Naive thymus-derived CD4-positive, alpha-beta T cell (primary cell): ENCODE measurements at places on chromosomes 4 and X. TPM values are rescaled to one million over a fixed set of nuclear protein-coding genes. Genes with fewer than 3 reads are reported as not detected.

DNA sequence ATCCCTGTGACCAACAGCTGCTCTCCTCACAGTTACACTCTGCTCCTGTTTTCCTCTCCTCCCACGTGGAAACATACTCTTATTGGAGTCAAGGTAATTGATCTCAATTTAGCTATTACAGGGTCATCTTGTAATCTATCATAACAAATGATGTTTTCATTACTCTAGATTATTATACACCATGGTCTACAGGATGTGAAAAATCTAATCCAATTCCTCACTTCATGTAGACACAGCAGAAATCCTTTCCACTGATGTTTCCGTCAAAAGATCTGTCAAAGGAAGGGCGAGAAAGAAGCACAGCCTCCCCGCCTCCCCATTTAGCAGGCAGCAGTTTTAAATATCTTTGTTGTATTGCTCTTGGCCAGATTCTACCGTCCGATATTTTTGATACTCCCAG is 13.7 kb upstream of the DCTD start:
- H3K4me3 ChIP-seq: no peak overlapping the region
- H3K27me3 ChIP-seq: no peaks in the 10 kb centered on the region
- no peaks in the 10 kb centered on the region for H3K36me3 ChIP-seq
- no peak for DNase-seq
- H3K27ac ChIP-seq: no peak overlapping the region

- no peaks in the 10 kb centered on the region for H3K36me3 ChIP-seq
- no peaks in the 10 kb centered on the region for H3K4me1 ChIP-seq
- no peak for DNase-seq
- no peak overlapping the region for H3K27ac ChIP-seq
Measured at GRCh38 chr4:158376106-158376840, 145.4 kb upstream of the RXFP1 start.

DNA sequence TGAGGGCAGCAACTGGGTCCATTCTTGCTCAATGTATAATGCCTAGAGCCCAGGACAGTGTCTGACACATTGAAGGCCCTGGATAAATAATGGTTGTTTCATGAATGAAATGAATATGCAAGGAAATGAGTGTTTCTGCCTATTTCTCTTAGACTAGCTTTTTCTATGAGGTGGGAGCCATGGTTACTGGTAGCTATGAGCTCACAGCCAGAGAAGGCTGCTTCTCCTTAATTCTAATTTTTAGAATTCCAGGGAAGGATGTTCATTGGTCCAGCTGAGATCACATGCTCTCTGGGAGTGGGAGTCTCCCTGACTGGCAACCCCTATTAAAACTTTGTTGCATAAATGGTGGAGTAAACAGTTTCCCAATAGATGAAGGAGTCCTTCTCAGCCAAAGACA is 9.7 kb upstream of the DCUN1D4 start:
- no peaks in the 10 kb centered on the region for H3K4me1 ChIP-seq
- H3K27me3 ChIP-seq: no peaks in the 10 kb centered on the region
- no peak overlapping the region for H3K4me3 ChIP-seq
- no peaks in the 10 kb centered on the region for H3K36me3 ChIP-seq
- H3K27ac ChIP-seq: no peak overlapping the region

GRCh38 chr4:111501946-111502345 is 643.3 kb upstream of the FAM241A start:
- no peak overlapping the region for H3K4me3 ChIP-seq
- H3K36me3 ChIP-seq: no peaks in the 10 kb centered on the region
- no peak overlapping the region for H3K27ac ChIP-seq
- no peaks in the 10 kb centered on the region for H3K4me1 ChIP-seq
- H3K27me3 ChIP-seq: no peaks in the 10 kb centered on the region

- no peak for DNase-seq
- no peak overlapping the region for H3K27ac ChIP-seq
- no peak overlapping the region for H3K4me3 ChIP-seq
- H3K4me1 ChIP-seq: no peaks in the 10 kb centered on the region
- H3K27me3 ChIP-seq: no peaks in the 10 kb centered on the region
Measured at GRCh38 chrX:63471004-63471403, 119.9 kb upstream of the SPIN4 start.

DNA sequence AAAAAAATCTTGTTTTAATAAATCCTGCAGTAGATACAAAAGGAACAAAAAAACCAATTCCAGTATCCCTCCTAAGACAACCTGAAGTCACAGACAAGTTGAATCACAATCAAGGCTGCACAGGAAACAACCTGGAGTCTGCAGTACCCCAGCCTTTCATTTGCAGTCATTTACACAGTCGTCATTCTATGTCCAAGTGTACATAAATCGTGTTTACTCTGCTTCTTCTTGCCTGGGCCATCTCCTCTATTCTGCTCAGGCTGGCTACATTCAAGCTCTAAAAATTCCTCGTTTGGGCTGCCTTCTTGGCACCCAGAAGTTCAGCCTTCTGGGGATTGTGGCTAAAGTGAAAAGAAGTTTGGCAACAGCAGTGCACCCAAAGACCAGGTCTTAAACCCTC is 37.8 kb downstream of the NALF2 start:
- H3K27me3 ChIP-seq: no peaks in the 10 kb centered on the region
- no peak for DNase-seq
- H3K4me3 ChIP-seq: no peak overlapping the region
- no peak overlapping the region for H3K27ac ChIP-seq
- H3K36me3 ChIP-seq: no peaks in the 10 kb centered on the region
- H3K4me1 ChIP-seq: peaks cover 10% of the 10 kb centered on the region

DNA sequence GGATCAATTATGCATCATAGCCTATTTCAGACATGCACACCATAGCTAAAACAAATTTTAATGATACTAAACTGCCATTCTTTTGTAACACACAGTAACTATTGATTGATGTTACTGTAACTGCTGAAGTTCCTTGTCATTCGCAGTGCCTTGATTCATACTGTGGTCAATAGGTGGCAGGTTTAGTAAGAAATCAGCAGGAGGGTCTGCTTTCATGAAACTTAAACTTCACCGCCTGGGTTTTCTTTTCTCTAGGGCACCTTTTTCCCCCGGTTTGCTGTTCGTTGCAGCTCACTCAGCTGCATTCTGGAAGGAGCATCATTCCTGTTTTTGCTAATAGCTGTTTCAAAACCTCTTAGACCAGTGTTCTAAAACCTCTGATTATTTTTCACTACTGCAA is 88.1 kb downstream of the RPA4 start:
- H3K4me3 ChIP-seq: no peak overlapping the region
- H3K27me3 ChIP-seq: no peaks in the 10 kb centered on the region
- DNase-seq: no peak
- no peak overlapping the region for H3K27ac ChIP-seq
- no peaks in the 10 kb centered on the region for H3K36me3 ChIP-seq
- H3K4me1 ChIP-seq: no peaks in the 10 kb centered on the region

DNA sequence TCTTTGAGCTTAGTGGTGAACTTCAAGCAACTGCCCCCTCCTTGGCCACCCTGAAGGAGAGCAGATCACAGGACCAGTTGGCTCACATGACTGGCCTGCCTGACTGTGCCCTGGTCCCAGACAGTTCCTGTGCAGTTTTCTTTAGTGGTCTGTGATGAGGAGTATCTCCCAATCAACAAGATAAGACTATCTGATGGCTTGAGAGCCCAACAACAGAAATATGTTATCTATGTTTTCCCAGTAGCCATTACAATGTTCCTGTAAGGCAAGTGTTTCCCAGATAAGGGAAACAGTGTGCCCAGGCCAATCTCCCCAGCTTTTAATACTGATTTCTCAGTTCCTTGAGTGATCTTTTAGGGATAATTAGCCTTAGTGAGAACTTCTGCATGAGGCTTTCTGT is 14.2 kb upstream of the TIMM8A start:
- H3K4me1 ChIP-seq: no peaks in the 10 kb centered on the region
- no peak for DNase-seq
- no peaks in the 10 kb centered on the region for H3K27me3 ChIP-seq
- H3K27ac ChIP-seq: no peak overlapping the region
- H3K4me3 ChIP-seq: no peak overlapping the region

Gene NLGN3
- polyA plus RNA-seq: 0.09 TPM

Gene GRPEL1
- 45.0 TPM for polyA plus RNA-seq

Gene FGF2
- not detected for polyA plus RNA-seq

Gene SLC9A7
- 1.3 TPM for polyA plus RNA-seq

Gene NWD2
- polyA plus RNA-seq: not detected
